Suppressor macrophage treated with lipopolysaccharide for 1 hour (primary cell): ENCODE measurements at places on chromosomes 1 and 21.

- no peak for DNase-seq
Observed at GRCh38 chr1:21931171-21932093, 5.7 kb downstream of the HSPG2 start.

DNA sequence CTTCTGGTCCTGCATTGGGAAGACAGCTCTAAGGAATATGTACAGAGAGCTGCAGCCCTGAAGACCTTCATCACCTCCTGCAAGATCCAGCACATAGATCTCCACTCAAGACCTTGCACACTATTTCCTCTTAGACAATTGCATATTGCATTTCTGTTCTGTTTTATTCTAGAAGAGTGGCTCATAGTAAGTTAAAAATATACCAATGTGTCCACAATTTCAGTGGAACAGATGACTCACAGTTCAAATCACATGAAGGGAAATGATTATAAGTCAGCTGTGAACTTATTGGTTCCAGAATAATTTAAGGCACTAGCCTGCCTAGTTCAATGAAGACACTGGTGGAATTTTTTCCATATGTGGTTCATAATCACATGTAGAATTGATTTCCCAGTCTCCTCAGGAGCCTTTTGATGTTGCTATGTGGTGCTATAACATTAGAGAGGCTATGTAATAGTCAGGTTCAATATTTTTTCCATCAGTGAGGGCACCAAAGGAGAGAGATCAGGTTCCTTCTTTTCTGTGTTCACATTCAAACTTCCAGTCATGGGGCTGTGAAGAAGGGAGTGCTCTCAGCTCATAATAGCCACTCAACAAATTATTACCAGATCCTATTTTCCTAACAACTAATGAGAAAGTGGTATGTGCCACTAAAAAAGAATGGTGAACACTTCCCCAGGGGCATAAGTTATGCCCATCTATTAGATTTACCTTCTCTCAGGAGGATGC, 9.8 kb upstream of the AK5 start:
- DNase-seq: peak; percentile 60

DNA sequence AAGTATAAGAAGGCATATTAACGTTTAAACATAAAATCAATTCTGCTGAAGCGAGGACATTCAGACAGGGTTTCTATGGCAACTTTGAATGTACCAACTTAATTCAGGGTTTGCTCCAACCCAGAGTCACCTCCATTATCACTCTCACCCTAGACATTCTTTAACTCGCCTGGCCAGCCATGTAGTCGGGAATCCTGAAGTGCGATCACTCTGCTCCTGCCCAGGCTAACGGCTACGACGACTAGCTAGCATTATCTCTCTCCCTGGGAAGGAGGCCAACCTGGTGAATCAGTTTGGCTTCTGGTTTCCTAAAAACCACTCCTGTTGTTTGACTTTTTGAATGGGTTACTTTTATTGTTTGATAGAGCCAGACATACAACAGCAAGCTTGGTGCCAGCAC, 38.9 kb upstream of the ZBTB18 start:
- no peak for DNase-seq

DNA sequence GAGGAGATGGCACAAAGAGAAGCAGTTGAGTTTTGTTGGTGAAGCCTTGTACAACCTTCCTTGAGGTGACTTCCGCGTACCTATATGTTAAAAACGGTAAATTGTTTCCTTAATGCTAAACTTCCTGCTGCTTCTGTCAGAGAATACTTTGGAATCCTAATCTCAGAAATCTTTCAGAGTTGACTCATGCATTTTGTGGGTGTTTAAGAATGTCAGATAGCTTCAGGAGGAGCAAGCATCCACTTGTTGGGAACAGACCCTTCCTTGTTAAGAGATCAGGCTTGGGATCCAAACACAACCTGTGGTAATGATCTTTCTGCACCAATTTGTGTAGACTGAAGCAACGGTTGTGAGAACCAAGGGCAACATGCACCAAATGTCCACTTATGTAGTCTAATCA, 29.5 kb downstream of the AK4 start:
- no peak for DNase-seq

GRCh38 chr1:84164567-84165021, 20.5 kb downstream of the PRKACB start:
- DNase-seq: no peak

- DNase-seq: no peak
Observed at GRCh38 chr1:177301425-177302124, 130.8 kb downstream of the BRINP2 start.
